ENCODE measurements at places on chromosomes 13 and 19.

DNA sequence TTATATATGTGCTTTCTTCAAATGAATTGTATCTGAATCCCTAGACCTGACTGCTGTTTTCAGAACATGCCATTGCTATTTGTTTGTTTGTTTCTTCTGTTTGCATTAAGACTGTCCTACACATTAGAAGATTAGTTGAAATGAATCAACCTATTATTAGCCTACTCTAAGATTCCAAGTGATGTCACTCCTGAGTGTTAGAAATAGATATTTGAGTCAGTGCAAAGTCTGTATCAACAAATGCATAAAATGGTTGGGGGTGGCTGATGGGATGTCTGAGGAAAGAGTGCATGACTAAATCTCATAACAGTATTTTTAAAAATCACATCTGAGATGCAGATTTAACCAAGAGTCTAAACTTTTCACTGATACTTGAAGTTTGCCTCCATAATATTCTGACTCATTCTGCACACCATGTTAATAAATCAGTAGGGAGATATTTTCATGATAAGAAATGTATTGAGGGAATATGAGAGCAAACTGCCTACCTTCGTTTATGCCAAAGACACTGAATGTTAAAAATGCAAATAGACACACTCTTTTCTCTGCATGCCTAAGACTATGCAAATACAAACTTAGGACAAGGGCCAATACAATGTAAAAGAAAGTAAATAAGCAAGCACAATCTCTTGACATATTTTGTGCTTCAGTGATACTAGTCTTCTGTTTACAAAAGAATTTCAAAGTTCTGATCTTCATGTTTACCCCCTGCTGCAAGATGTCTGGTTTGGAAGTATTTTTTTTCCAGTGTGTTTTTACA is 253.3 kb downstream of the LIG4 start:
- DNase-seq: no peak

GRCh38 chr13:70568571-70568970 is 460.3 kb upstream of the KLHL1 start:
- no peak for DNase-seq

GRCh38 chr19:34493038-34493648 is 11.6 kb downstream of the WTIP start:
- no peak for DNase-seq

GRCh38 chr19:16594131-16594586 is 21.9 kb upstream of the SLC35E1 start:
- no peak for DNase-seq

- DNase-seq: no peak
These were observed 55.3 kb downstream of the ZNF557 start for GRCh38 chr19:7124782-7125181.

DNA sequence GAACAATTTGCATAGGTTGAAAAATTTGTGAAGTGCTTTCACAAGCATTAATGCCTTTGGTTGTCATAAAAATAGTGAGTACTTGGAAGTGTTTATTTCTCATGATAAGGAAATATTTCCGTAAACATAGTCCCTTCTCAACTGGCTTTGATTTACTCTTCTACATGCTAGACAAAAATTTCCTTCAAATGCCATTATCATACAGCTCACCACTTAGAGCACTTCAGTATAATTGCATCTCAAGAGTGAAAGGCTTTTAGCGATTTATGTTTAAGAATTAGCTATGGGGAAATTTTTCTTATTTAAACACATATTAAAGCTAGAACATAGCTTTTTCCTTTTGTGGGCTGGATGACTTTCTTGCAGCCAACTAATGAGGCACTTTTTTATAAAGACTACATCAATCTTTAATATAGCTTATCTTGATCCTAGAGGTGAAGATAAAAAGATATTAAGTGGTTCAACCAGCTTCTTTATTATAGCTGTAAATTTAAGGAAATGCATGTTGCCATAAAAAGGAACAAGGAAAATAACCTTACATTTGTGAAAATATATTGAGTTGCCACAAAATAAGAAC is 656.8 kb downstream of the SLITRK6 start:
- DNase-seq: no peak

DNA sequence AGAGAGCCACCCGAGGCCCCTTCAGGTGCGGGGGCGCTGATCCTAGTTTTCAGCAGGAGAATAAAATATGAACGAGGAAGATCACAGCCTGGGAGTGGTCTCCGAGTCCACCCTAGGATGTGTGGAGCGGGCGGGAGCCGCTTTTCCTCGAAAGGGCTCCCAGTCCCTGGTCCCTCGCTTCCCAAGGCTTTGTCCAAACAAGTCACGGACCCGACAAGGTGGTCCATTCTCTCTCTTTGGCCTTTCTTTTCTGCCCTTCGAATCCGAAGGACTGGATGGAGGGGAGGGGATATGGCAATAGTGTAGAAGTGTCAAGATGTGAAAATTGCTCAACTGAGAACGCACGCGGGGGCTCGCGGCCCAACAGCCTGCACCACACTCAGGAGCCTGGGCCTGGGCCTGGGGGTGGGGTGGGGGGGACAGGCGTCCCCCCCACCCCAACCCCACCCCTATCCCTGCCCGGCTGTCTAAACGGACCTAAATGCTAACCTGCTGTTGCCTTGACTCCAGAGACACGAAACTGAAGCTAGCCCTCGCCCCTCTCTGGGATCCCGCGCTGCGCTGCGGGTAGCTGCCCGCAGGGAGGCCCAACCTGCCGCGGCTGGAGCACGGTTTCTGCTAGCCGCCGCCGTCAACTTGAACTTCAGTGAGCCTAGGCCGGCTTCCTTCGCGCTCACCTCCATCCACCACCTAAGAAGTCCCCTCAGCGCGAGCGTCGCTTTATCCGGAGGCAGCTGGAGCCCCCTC is 7.1 kb downstream of the ZIC2 start:
- DNase-seq: no peak

GRCh38 chr19:41849067-41849466 is 4.2 kb downstream of the DMRTC2 start:
- no peak for DNase-seq

GRCh38 chr13:98147521-98147920 is 4.6 kb downstream of the FARP1 start:
- DNase-seq: no peak

- no peak for DNase-seq
These were observed 439.8 kb downstream of the TDRD3 start for GRCh38 chr13:60836821-60837220.

- peak; percentile 46 for DNase-seq
These were observed 5.7 kb upstream of the NFIC start for GRCh38 chr19:3360421-3361383.

DNA sequence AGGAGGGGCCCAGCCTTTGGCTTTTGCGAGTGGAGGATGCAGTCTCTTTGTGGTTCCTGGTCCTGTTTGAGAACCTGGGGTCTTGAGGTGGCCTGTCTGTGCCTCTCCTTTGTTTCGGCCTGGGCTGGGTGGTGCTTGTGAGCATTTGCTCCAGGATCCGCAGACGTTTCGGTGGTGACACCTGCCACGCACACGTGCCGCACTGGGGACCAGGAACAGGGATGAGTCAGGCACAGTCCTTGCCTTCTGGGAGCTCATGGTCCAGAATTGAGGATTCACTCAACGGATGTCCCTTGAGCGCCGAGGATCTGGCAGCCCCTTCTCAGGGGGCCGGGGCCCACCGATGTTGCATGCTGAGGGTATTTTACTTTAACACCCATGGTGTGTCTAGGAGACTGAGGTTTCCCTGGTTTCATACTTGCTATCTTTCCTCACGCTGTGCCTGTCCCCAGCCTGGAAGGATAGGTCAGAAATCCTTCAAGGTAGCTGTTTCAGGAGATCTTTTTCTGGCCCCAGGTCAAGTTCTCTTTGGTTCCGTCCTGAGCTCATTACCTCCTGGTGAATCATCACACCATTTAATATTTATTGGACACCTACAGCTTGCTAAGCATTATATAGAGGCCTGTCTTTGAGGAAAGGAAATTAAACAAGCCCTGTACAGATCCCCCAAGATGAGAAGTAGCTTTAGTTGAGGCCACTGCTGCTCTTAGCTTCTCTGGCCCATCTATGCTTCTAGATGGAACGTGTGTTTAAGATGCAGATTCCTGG is 5.1 kb downstream of the HDGFL2 start:
- DNase-seq: no peak

GRCh38 chr13:97117388-97117910 is 104.7 kb upstream of the MBNL2 start:
- DNase-seq: no peak

DNA sequence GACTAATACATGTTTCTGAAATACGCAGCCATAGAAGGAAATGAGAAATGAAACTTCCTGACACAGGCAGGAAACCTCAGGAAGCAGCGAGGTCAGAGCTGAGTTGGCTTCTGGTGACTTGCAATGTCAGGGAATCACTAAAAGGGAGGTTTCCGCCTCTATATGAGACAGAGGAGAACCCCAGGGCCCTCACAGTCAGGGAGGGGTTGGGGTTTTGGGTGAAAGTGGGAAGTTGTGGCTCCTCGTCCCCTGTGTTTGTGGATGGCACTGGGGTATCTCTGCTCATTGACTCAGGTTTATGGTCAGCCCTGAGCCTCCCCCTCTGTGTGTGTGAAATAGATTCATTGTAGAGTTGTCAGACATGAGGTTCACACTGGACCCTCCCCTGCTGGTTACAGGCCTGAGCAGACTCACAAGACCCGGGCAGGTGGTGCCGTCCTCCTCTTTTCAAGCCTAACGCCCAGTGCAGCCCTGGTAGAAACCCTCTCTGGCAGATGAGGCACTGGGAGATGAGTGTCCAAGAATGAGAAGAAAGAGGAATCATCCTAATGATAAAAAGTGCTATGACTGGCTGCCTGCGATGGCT is 5.5 kb upstream of the LILRA6 start:
- no peak for DNase-seq

GRCh38 chr13:66532146-66532545 is 698.0 kb downstream of the PCDH9 start:
- DNase-seq: no peak

GRCh38 chr13:79802389-79803085 is 321.6 kb downstream of the NDFIP2 start:
- no peak for DNase-seq

DNA sequence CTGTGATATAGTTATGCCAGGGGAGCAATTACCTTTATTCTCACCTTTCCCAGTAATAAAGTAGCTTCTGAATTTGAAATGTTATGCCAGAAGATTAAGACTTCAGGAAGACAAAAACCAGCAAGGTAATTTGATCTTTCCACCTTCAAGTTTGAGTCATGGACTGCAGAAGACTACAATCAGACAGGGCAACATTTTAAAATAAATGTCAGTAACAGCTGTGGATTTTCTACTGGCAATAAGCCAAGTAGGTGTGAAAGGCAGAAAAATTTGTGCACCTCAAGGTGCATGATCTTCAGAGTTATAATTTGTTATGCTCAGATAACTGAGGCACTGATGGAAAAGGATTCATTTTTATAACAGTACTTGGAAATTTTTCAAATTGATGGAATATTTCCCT is 54.9 kb downstream of the SLITRK1 start:
- no peak for DNase-seq

GRCh38 chr19:555474-555808 is 11.6 kb downstream of the GZMM start:
- no peak for DNase-seq

GRCh38 chr19:19788015-19788414 is 33.5 kb downstream of the ZNF506 start:
- no peak for DNase-seq

Measured in activated T-helper 1 cell treated with anti-CD3 and anti-CD28 coated beads, Interleukin-2, amount 50 U/mL, for 16 hours (primary cell).